ENCODE measurements at places on chromosomes 1 and 21.

DNA sequence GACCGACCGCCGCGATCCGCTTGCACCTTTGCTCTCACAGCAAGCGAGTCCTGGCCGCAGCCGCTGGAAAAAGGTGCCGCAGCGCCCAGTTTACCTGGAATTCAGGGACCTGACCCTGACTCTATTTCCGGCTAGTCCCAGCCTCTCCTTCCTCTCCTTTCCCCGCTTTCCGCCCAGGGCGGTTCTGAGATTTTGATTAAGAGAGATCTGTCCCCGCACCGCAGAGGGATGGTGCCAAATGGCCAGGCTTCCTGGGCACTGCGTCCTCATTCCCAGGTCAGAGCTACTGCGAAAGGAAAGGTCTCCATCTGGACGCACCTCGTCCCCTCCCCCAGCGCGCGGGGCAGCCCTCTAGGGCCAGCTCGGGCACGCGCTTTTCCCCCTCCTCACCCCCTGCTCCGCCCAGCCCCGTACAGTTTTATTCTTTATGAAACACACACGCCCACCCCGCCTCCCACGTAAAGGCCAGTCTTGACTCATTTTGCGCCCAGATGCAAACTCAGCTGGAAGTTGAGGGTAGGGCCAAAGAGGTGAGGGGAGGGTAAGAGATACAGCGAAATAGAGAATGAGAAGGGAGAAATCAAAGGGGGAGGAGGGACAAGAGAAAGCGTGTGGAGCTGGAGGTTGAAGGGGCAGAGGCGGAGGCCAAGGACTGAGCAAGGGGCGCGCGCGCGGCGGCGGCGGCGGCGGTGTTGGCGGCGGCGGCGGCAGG lies 411.8 kb upstream of the ESRRG start:
- DNase-seq, result no peak

- DNase-seq, result no peak
These were observed 6.0 kb upstream of the LINGO4 start for GRCh38 chr1:151811181-151811580.

DNA sequence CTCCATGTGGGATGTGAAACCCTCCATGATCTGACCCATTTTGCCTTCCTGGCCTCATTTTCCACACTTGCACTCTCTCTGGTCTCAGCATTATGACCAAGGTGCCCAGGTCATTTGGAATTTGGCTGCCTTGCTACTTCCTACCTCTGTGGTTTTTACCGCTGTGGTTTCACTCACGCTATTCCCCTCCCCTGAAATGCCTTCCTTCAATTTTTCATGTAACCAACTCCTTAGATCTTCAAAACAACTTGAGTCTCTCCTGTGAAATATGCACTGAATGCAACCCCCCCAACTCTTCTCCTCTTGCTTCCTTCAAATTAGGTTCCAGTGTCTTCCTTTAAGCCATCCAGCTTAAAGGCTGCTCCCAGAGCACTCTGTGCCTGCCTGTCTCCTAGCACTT lies 50.1 kb downstream of the PHC2 start:
- DNase-seq, result no peak

DNA sequence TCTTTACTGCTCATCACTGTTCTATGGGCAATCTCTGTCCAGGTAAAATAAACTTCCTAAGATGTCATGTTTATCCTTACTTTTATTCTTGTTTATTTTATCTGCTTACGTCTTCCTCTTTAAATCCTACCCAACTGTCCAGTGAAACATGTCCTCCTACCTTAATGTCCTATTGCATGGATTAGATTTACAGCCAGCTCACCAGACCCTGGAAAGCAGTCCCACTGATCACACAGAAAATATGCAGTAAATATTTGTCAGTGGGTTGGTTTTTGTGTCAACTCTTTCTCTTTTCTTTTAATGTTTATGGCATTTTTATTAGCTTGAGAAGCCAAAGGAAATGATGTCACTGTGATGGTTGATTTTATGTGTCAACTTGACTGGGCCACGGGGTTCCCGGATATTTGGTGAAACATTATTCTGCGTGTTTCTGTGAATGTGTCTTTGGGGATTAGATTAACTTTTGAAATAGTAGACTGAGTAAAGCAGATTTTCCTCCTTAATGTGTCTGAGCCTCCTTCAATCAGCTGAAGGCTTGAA lies 258.3 kb downstream of the SRGAP2C start:
- no peak for DNase-seq

- peak; percentile 7 for DNase-seq
These were observed 52.1 kb upstream of the SLC44A3 start for GRCh38 chr1:94768036-94768435.

GRCh38 chr1:84253036-84253435 lies 48.5 kb upstream of the SAMD13 start:
- no peak for DNase-seq

- no peak for DNase-seq
These were observed 10.6 kb downstream of the PTPRC start for GRCh38 chr1:198649232-198649967.

- DNase-seq, result no peak
These were observed 5.7 kb upstream of the ATG4C start for GRCh38 chr1:62778208-62778607.

DNA sequence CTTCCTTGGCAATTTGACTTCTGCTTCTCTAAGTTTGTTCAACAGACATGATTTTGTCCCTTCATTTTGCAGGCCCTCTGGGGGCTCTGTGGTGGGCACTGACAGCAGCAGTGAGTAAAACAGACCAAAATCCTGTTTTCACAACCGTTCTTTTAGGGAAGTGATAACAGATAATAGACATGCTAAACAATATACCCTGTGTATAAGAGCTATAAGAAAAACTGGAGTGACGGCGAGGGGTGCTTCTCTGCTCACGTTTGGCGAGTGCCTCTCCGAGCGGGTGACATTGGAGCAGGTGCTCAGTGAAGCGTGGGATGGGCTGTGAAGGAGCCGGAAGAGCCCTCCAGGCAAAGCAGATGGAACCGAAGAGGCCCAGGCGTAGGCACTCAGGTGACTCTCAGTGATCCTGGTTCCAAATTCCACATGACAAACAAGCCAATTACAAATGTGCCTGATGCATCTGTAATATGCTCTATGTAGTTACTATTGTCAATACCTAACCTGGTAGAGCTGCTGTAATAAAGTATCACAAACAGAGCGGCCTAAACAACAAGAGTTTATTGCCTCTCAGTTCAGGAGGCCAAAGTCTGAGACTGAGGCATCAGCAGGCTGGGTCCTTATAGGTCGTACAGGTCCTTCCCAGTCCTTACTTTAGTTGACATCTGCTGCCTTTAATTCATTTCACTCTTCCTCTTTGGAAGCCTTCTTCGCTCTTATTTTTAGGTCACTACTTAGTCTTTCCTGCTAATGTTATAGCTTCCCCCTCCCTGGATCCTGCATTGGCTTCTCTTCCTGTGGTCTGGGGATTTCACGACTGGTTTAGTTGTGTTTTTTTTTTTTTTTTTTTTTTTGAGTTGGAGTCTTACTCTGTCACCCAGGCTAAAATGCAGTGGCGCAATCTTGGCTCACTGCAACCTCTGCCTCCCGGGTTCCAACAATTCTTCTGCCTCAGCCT lies 20.1 kb downstream of the OR2B11 start:
- no peak for DNase-seq

- no peak for DNase-seq
These were observed 5.4 kb upstream of the DISP3 start for GRCh38 chr1:11473491-11474034.

- no peak for DNase-seq
These were observed 14.5 kb downstream of the SORT1 start for GRCh38 chr1:109383087-109383779.

DNA sequence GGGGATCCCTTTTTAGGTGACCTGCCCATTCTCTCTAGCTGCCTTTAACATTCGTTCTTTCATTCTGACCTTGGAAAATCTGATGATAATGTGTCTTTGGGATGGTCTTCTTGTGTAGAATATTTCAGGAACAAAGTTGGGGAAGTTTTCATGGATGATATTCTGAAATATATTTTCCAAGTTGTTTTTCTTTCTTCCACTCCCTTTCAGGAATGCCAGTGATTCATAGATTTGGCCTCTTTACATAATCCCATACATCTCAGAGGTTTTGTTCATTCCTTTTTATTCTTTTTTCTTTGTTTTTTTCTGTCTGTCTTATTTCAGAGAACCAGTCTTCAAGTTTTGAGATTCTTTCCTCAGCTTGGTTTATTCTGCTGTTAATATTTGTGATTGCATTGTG lies 13.9 kb upstream of the SCMH1 start:
- DNase-seq, result no peak

GRCh38 chr1:234842726-234843641 lies 233.0 kb upstream of the IRF2BP2 start:
- DNase-seq, result no peak

- no peak for DNase-seq
These were observed 3.7 kb upstream of the TRIM62 start for GRCh38 chr1:33185541-33185940.

- DNase-seq, result no peak
These were observed 299.6 kb upstream of the RUNX1 start for GRCh38 chr21:35348686-35349085.

GRCh38 chr1:20120796-20121195 lies 1.5 kb upstream of the PLA2G2D start:
- DNase-seq, result no peak

DNA sequence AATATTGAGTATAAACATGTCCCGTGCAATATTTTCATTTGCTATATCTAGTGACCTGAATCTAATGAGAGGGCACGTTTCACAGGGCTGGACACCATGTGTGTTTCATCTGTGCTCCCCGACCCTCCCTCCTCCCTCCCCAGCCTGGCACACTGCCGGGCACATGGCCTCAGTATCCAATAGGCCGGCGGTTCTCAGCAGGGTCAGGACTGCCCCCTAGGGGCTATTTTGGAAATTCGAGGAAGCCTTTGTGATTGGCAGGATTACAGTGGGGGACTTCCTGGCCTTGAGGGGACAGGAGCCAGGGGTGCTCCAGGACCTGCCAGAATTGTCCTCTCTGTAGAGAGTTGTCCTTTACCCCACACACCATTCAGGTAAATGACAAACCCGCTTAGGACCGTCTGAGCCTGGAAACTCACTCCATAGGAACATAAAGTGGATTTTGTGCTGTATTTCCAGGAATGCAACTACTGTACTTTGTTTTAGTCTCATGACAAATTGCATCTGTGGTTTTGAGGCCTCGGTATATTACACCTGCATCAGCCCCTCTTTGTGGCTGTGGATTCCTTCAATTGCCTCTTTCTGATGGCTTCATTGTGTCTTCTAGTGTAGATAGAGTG lies 109.5 kb upstream of the SIM2 start:
- no peak for DNase-seq

- DNase-seq, result no peak
These were observed 31.4 kb downstream of the PGBD5 start for GRCh38 chr1:230394741-230395140.

- no peak for DNase-seq
These were observed 2.1 kb downstream of the HMGN1 start for GRCh38 chr21:39346671-39347331.

- no peak for DNase-seq
These were observed 60.9 kb downstream of the SLX9 start for GRCh38 chr21:45000637-45001133.

- no peak for DNase-seq
These were observed 80.0 kb downstream of the CAMK2N1 start for GRCh38 chr1:20405893-20406604.

- DNase-seq, result no peak
These were observed 410.6 kb upstream of the VAMP3 start for GRCh38 chr1:7360526-7360925.

DNA sequence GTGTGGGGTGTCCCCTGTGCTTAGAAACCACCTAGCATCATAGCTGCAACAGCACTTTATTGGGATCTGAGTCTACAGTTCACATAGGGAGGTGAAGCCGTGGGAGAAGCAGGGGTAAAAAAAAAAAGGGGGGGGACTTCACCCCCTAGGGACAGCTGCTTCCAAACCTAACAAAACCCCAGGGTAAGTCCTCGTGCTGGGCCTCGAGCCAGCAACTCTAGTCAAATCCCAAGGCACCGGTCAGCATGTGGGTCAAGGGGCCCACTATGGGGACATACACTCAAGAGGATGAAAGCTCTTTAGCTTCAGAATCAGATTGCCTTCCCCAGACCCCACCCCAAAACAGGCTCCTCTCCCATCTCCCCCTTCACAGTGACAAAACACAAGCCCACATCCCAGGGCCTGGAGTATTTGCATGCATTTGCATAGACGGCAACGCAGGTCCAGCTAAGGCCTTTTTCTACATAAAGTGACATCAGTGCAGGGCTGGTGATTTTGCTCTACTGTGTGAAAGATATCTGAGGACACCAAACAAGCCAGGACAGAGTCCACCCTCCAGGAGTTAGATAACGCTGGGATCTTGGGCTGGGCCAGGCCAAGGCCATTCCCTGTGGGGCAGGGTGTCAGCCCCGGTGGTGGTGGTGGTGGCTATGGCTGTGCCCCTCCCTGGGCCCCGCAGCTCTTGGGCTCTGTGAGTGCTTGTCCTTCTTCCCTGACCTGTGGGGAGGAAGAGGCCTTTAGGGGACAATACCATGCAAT lies 8.1 kb upstream of the PMVK start:
- DNase-seq, result no peak

DNA sequence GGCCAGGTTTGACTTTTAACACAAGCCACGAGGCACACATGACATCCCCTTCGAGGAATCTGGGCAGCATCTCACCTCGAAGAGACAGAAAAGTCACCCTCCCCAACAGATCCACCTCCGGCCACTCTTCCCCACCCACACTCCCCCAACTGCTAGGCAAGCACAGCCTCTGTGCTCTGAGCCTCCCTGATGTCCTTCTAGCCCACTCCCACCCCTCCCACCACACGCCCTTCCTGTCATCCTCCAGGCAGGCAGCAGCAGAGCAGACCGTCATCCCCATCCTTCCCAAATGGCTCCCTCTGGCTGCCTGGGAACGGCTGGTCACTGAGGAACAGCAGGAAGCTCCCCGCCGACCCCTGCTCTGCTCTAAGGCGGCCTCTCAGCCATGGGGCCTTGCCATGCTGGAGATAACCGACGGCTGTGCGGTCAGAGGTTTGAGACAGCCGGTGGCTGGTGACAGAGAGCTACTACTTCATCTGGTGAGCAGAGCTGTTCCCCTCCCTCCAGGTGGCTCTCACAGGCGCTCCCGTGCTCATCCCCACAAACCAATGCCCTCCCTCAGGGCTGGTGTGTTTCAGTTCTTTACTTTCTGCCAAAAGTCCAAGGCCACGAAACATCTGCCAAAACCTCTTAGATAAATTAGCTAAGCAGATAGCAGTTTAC lies 25.6 kb downstream of the NPHP4 start:
- DNase-seq, result no peak

GRCh38 chr1:183841550-183841949 lies 36.6 kb downstream of the RGL1 start:
- DNase-seq, result no peak

DNA sequence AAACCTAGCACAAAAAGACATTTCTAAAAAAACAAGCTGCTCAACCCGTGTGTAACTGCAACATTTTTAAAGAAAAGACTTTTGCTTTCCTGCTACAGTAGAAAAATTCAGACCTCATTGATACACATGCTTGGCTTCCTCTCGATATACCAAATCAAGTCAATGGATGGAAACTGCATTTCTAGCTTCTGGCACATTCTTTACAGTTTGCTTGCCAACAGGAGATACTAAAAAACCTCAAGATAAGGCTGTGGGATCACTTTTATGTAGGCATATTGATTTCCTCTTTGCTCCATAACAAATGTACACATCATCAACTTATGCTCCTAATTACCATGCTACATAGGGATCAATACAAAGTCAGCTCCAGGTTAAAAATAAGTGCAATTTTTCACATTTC lies 178.4 kb downstream of the SIPA1L2 start:
- no peak for DNase-seq
